ENCODE measurements at places on chromosomes 2 and 18.

- DNase-seq = no peak
Observed at GRCh38 chr2:133641497-133641896, 73.2 kb upstream of the NCKAP5 start.

GRCh38 chr2:78977661-78978145 is 47.8 kb upstream of the REG3G start:
- no peak for DNase-seq

DNA sequence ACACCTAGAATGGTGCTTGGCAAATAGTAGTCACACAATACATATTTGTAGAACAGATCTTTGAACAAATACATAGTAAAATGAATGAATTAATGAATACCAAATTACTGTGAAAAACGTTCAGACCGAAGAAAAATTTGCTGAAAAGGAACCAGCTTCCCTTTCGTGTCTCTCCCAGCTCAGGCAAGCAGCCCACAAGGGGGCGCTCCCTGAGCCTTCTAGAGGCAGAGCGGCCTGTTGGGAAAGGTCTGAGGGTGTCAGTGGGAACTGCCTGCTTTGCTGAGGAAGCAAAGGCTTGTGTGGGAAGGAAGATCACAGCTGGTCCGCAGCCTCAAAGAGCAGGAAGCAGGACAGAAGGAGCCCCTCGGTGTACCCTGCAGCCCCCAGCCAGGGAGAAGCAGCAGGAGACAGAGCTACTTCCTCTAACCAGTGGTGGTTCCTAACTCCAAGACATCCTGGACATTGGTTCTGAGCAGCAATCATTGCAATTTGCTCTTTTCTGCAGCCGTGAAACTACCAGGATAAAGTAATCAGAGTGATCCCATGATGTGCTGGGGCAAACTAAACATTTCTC is 231.1 kb downstream of the ANKRD30B start:
- no peak for DNase-seq

- DNase-seq = no peak
Observed at GRCh38 chr2:156042895-156043294, 289.6 kb downstream of the NR4A2 start.

- no peak for DNase-seq
Observed at GRCh38 chr18:48313792-48314191, 95.4 kb downstream of the ZBTB7C start.

- no peak for DNase-seq
Observed at GRCh38 chr2:199940373-199940772, 14.9 kb downstream of the TYW5 start.

DNA sequence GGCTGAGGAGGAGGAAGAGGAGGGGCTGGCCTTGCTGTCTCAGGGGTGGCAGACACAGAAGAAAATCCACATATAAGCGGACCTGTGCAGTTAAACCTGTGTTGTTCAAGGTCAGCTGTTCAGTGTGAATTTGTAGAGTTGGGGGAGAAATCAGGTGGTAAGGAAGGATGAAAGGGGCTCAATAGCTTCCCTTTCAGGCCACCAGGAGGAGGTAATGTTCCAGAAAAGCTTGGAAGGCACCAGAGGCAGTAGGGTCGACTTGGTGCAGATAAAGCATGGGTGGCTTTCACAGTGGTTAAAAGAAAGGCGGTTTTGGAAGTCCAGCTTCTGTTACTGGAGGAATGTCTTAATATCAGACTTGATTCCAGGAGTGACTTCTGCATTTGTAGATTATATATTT is 167.4 kb downstream of the THSD7B start:
- DNase-seq = no peak

DNA sequence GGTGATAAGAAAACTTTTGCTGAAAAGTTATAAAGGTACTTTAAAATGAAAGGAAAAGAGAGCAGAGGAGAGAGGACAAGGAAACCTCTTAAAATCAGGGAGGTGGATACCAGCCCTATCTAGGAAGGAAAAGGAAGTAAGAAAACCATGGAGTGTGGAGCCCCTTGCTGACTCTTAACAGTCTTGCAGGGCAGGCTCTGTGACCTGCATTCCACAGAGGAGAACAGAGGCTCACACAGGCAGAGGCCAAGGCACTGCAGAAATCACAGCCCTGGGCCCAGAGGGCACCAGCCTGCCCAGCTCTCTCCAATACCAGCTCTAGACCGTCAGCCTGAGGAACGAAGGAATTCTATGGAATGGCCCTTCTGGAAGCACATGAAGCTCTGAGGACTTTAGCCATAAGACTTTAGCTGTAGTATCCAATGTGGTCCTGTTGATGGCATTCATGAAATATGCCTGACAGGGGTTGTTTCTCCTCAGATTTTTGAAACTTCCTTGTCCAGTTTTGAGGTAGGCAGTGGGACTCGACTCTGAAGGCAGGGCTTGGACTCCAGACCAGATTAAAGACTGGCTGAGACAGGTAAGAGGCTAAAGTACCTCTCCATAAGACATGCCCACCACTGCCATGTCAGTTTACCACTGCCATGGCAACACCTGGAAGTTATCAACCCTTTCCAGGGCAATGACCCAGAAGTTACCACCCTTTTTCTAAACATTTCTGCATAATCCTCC is 216.3 kb downstream of the ANAPC1 start:
- peak; percentile 43 for DNase-seq

DNA sequence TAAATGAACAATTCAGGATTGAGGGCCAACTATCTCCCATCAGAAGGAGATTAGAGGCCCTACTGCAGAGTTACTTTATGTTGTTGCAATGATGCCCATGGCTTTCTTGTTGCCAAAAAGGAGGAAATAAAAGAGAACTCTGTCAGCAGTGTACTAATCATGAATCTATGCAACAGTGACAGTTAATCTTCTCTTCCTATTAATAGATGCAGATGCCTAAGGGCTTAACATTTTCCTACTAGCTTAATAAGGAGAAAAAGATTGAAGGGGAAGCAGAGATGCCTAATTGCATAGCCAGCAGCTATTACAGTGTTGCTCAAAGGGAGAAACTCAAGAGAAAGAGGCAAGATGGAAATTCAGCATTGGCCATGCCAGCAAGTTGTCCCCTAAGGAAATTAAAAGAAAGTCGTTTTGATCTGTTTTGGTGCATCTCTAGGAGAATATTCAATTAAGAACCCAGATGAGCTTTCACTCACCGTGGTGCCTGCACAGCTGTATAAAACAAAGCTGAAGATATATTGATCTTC is 107.1 kb upstream of the KCNJ3 start:
- no peak for DNase-seq

All from stimulated activated effector memory CD8-positive, alpha-beta T cell treated with anti-CD3 and anti-CD28 coated beads, Interleukin-12 subunit alpha, Interleukin-12 subunit beta, amount 100 ng/mL, for 72 hours (primary cell).